ENCODE measurements at places on chromosomes 5 and 9.

- no peak for DNase-seq
Observed at GRCh38 chr5:81525690-81526089, 131.8 kb upstream of the ACOT12 start.

- no peak for DNase-seq
Observed at GRCh38 chr5:107542428-107542827, 128.3 kb downstream of the EFNA5 start.

GRCh38 chr9:100474082-100474923, 1.4 kb downstream of the TMEFF1 start:
- no peak for DNase-seq

- DNase-seq: no peak
Observed at GRCh38 chr9:83981126-83981871, 694 bp downstream of the RMI1 start.

GRCh38 chr5:139658928-139659667, 10.9 kb downstream of the CXXC5 start:
- DNase-seq: no peak

DNA sequence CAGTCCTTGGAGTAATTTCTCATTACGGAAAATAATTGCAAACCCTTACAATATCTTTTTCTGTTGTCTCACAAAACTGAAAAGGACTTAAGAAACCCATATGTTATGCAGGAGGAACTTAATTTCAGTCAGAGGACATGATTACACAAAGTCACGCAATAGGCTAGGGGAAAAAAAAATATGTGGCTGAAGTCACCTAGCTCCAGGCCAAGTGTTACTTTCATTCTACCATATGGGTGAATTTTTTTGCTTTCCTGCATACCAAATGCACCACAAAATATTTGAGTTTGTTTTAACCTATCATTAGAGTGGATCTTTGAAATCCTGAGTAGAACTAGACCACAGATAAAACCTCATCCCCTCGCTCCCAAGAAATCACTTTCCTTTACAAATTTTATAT, 523.5 kb downstream of the CAAP1 start:
- no peak for DNase-seq

- DNase-seq: no peak
Observed at GRCh38 chr9:95147452-95148207, 169.9 kb downstream of the FANCC start.
